ENCODE measurements at places on chromosomes 4 and X.

DNA sequence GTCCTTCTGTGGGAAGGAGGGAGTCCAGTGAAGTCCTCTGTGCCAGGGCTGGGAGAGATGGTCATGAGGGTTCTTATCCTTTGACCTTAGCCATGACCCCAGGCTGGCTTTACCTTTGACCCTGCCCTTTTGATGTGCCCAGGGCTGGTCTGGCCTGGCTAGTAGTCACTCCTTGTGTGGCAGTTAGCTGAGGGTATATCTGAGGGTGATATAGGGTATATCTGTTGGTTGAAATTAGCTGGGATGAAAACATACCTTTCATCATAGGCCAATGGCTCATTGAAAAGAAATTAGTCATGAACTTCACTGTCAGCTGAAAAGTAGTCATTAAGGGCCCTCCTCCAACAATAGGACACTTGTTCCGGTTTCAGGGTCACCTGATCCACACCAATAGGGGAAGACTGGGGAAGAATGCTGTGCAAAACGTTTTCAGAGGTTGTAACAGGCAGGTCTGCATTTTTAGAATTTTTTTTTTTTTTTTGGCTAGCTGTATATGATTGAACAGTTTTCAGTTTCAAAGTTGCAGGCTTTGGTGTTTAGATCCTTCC, 74.6 kb upstream of the STOX2 start:
- ATAC-seq = no peak

GRCh38 chrX:43953218-43953617, 20.0 kb downstream of the NDP start:
- no peak for ATAC-seq

- no peak for ATAC-seq
Observed at GRCh38 chrX:25028726-25029125, 13.0 kb upstream of the ARX start.

- ATAC-seq = no peak
Observed at GRCh38 chr4:183962419-183962818, 57.3 kb downstream of the STOX2 start.

GRCh38 chr4:114040319-114041116, 61.1 kb upstream of the ARSJ start:
- no peak for ATAC-seq

DNA sequence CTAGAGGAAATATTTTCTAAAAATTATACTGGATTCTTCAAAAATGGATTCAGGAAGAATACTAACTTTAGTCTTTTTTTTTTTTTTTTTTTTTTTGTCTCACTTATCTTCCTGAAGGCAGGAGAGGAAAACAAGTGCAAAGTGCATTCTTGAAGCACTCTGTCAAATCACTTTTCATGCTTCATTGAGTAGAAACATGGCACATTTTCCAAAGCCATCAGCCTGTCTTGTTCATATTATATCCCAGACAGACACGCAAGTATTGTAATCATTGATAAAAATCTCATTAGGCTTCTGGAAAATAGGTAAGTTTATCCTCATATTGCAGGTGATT, 1.2 kb downstream of the BBS12 start:
- no peak for ATAC-seq

Measured in activated CD4-positive, CD25-positive, alpha-beta regulatory T cell treated with anti-CD3 and anti-CD28 coated beads, Interleukin-2, amount 50 U/mL, for 24 hours (primary cell).